NB4 (cell line): ENCODE measurements at places on chromosomes 2 and 18.

GRCh38 chr2:35410431-35411061 lies 945.0 kb upstream of the CRIM1 start:
- peak; percentile 65 for DNase-seq

GRCh38 chr2:195533771-195534642 lies 123.0 kb upstream of the SLC39A10 start:
- DNase-seq = peak; percentile 83

GRCh38 chr2:240377366-240377765 lies 58.1 kb upstream of the GPC1 start:
- DNase-seq = no peak

DNA sequence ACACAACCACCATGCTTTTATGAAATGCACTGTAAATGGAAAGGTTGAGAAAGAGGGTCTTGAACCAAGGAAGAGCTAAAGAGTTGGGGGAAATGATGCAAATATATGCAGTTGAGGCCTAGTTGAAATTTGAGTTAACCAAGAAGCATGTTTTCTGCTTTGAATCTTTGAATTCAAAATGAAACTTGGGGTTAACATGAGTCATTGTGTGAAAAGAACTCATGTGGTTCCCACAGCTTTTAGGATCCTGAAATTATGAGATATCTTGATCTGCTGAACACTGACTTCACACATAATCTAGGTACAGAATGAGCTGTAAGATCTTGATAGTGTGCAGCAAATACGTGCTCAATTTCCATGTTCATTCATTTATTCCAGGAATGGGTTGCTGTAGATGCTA lies 422.9 kb upstream of the TRIB2 start:
- DNase-seq = no peak

- no peak for DNase-seq
Observed at GRCh38 chr18:37497853-37498518, 67.6 kb downstream of the CELF4 start.

- no peak for DNase-seq
Observed at GRCh38 chr2:27080140-27080469, 1.7 kb downstream of the EMILIN1 start.

- DNase-seq = no peak
Observed at GRCh38 chr2:196331851-196332250, 160.5 kb upstream of the STK17B start.

DNA sequence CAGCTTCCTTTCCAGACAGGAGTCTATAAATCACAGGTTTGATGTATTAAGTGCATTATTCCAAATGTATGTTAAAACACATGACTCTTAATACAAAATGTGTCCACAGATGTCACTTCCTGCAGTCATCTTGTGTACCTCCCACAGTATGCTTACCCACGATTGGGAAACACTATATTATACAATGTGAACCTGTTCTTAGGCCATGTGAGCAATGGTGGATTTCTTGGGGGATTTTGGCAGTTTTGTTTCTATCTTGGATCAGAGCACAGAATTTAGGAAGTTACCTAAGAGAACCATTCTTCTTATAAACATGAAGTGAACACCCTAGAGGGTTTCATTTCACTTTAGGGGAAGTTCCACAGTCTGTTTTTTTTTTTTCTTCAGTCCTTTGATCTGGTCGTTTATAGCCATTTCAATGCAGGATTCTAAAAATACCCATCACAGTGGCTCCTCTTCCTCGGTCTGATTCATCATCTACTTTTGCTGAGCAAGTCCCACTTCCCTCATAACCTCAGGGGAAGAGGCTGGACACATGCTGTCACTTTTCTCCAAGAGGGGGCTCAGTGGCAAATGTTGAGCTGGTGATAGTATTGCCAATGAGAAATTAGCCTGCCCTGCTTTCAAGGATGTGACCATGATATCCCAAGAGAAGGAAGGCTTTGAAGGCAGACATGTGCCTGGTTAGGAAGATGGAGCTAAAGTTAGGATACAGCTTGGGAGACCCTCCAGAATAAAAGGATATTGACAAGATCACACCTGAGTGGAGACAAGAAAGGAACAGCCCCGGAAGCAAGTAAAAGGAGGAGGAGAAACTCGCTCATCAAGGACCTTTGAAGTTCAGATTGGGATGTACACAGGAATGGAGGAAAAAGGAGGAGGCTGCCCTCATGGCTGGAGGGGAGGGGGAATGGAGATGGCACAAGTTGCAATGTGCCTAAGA lies 22.6 kb downstream of the PLEK start:
- peak; percentile 88 for DNase-seq

DNA sequence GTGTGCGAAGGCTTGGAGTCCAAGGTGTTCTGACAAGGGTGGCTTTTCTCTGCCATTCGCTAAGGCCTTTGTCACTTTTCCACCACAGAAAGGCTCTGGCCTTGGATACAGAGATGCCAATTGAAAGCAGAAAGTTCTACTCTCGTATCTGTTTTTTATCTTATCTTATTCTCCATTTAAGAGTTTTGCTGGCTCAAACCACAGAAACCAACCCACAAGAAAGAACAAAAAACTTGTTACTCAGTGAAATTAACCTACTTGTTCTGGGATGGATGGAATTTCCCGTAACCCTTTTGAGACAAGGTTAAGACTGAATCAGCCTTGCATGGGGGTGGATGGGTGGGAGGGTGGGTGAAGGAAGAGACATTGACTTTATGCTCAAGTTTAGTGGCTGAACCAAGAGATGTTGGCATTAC lies 221.7 kb downstream of the CDH20 start:
- no peak for DNase-seq

GRCh38 chr2:234789556-234790325 lies 162.1 kb upstream of the SH3BP4 start:
- no peak for DNase-seq

- no peak for DNase-seq
Observed at GRCh38 chr2:190467575-190468083, 59.5 kb downstream of the MFSD6 start.

DNA sequence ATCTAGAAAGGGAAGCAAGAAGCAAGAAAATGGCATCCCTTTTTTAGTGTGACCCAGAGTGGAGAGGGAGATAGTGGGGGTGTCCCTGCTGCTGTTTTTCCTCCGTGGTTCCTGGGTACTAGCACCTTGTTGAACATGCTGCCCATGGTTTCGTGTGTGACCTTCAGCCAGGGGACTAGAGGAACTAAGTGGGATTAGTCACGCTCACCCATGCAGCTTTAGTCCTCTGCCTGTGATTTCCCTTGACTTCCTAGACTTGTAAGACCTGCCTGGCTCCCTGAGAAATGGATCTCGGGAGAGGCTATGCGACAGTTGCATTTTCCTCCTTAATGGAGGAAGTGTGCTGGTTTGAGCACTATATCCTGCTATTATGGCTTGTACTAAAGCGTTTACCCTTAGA lies 471.4 kb downstream of the DCDC2C start:
- DNase-seq = no peak

- no peak for DNase-seq
Observed at GRCh38 chr2:231263118-231263831, 64.8 kb downstream of the ARMC9 start.

- peak; percentile 49 for DNase-seq
Observed at GRCh38 chr2:113180131-113180946, 6.6 kb downstream of the PSD4 start.

DNA sequence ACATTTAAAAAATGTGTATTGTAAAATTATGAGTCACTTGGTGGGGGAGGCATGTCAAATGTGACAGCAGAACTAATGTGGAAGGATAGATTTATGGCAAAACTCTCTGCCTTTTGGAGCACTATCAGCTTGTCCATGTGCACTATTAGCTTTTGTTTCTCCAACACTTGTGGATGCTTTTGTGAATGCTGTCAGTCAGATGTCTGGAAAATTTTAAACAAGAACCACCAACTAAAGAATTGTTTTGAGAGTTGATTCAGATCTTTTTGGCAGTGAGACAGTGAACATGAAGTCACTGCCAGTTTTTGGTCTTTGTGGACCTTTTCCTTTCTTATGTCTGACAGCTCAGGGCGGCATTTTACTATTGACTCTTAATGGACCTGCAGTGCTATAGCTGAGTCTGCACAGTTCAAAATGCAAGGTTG lies 72.4 kb downstream of the KIAA1328 start:
- no peak for DNase-seq

GRCh38 chr2:40606862-40607261 lies 155.0 kb upstream of the SLC8A1 start:
- no peak for DNase-seq

GRCh38 chr2:96838345-96839292 lies 5.2 kb downstream of the ANKRD23 start:
- no peak for DNase-seq

DNA sequence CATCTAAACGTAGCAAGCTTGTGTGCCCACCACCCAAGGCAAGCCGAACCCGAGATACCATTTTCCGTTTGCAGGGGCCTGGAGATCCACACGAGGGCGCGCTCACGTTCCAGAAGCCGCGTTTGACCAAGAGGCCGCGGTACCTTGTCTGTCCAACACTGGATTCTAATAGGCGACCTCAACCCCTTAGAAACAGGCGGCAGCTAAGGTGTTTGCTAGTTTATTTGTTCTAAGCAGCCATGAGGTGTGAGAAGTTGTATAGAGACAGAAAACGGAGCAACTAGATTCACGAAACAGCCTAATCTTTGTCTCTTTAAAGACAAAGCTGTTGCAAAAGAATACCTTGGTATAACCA lies 4.2 kb downstream of the HOXD11 start:
- peak; percentile 76 for DNase-seq

- DNase-seq = no peak
Observed at GRCh38 chr18:13207294-13207693, 11.3 kb upstream of the LDLRAD4 start.

DNA sequence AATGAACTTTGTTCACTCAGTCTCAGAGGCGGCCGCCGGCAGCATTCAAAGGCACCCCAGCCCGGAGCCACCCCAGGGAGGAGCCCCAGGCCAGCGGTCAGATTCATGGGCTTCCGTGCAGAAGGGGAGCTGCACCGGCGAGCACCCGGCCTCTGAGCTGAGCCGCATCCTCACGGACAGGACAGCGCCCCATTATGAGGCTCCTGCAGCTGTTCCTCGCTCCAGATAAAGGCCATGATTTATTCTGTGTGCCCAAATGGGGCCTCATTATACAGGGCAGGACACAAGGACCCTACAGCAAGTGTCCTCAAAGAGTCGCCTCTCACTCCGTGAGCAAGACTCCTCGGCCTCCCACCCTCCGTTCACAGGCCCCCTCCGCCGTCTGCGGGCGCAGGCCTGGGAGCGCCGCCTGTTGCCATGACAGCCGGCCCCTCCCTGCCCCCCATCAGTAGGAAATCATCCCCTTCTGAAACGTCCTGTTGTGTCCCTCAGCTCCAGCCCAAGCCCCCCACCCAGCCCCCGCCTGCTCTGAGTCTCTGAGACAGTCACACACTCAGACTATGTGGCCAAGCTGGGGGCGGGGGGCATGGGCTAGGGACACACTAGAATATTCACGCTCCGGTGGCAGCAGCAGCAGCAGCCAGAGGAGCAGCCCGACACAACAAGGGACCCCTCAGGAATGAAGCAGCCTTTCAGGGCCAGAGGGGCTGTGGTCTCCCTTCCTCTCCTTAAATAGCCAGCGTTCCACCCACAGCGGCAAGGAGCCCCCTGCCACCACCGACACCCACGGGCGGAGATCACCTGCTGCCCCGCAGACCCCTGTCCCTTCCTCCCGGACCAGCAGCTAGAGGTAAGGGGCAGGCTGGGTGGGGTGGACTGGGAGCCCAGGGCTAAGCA lies at the start of gene GPR17:
Gene GPR17, plus strand, starts transcription at position 759 of the 897 bp plus-strand sequence. CDS start 4,583 bp downstream, outside the sequence.
- DNase-seq = no peak

DNA sequence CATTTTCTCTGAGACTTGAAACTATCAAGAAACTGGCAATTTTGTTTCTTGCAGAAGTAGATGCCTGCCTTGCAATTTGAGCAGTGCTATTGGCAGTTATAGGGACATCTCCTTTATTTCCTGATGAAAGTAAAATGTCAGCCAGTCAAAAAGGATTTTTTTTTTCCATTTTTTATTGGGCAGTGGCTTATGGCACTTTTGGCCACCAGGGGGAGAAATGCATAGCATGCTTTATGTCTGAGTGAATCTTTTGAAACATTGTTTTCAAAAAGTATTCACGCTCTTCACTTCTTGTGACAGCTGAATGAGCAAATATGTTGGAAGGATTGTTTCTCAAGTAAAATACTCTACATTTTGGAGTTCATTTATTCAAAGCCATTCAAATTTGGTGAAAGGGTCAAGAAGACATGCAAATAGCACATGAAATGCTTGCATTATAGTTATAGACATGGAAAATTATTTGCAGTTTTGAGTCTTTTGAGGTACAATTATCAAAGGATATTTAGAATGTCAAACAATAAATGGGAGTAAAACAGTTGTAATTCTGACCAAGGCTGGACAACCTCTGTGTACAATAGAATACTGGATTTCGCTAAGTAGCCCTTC lies 491.0 kb downstream of the CDH2 start:
- DNase-seq = peak; percentile 25

DNA sequence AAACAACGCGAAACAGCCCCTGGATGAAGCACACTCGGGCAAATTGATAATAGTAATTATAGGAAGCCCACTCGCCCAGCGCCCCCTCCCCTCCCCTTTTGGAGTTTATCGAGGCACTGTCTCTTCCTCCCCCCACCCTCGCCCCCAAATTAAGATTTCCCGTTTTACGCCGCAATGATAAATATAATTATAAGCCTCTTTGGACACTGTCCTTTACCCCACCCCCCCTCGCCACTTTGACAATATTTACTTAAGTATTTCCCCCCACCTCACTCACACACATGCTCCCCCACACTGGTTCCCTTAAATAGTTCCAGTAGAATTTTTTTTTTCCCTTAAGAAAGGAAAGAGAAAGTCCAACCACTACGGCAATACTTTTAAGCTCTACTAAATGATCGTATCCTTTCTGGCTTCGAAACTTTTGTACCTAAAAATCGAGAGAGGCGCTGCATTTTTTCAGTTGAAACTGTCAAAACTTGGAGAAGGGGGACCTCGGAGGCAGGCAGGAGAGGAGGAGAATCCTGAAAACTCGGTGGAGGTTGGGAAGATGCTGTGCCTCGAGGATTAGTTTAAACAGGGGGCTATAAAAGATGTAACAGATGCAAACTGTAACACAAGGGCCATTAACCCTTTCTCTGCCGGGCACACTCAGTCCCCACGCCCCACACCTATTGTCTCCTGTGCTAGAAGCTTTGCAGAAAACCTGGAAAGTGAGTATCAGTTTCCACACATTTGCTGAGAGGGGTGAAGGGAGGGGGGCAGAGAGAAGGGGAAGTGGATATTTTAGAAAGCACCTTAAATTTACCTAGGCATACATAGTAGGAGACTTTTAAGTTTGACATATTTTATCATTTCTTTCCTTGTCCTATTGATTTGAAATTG lies 1.8 kb downstream of the ZEB2 start:
- DNase-seq = peak; percentile 67

- no peak for DNase-seq
Observed at GRCh38 chr2:174629506-174629905, 31.9 kb upstream of the WIPF1 start.

DNA sequence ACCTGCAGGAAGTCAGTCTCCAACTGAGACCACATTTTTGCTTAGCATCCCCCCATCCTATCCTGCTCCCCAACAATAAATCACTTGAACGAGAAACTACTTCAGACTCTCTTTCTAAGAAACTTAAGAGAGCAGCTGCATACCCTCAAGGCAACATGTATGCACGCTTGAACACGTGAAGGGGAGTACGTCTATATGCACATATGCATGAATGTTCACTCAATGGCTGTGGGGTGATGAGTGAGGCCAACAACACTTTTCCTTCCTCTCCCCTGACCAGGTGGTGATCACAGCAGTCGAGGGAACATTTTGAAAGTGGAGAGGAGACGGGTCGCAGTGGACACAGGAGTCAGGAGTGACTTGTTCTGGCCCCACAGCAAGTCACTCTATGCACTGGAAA lies 79.8 kb upstream of the LPIN2 start:
- DNase-seq = no peak

GRCh38 chr2:18369760-18370159 lies 190.7 kb downstream of the RDH14 start:
- DNase-seq = no peak
